ENCODE measurements at places on chromosomes 5 and 9.

DNA sequence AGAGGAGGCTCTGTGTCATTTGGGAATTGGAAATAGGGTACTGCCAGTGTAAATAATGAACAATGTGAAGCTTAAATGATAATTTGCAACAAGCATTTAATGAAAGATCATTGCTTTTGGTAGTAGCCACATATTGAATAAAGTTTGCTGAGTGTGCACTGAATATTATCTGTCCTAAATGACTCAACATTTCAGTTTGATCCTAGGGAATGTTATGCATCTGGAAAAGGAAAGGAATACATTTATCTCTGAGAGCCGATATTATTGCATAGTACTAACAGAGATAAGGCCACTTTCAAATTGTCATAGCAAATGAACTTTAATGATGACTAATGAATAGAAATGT is 8.7 kb upstream of the ELL2 start:
- DNase-seq, result no peak

- no peak for DNase-seq
These were observed 159.6 kb downstream of the BNC2 start for GRCh38 chr9:16710888-16711287.

DNA sequence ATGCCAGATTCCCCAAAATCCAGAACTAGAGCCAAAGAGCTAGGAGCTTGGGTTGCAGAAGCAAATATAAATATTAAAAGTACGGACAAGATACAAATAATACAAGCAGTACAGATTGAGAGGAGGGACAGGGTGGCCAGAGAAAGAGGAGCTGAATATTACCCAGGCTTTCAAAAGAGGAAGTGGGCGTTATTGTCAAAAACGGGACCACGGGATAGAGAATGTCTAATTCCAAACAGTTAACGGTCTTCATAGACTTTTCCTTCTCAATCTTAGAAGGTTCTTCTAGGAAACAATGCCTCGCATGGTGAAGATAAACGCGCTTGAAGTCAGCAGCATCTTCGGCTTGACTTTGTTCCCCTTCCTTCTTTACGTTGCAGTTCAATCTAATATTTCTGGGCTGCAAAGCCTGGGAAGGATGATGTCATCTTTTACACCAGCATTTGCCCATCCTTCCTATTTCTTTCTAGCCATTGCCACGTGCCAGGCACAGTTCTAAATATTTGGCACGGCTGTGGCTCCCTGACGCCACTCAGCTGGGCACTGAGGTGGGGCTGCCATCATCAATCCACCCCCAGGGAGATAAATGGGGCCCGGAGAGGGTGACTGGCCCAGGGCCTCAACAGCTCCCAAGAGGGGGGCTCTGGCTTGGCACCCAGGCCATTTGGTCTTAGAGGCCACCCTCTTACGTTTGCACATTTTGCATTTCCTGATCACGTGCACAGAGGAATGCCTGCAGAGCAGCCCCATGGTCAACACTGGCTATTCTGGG is 16.3 kb upstream of the OLFM1 start:
- no peak for DNase-seq

GRCh38 chr5:15823398-15823797 is 323.4 kb downstream of the FBXL7 start:
- no peak for DNase-seq

GRCh38 chr5:139383993-139384590 is 995 bp upstream of the SLC23A1 start:
- no peak for DNase-seq

DNA sequence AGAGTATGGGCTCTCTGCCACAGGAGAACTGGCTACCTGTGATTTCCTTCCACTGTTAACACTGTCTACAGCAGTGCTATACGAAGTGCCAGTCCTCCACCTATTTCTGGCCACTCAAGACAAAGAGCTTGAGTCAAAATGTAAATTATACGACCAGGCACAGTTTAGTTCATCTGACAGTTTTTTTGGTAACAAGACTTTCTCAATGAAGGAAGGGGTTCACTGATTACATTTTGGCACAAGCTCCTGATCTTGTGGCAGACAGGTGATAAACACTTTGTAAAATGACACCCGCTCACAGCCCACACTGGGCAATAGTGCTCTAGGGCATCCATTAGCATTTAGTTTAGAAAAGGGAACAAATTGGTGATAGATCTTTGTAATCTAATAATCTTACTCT is 8.6 kb downstream of the RBM22 start:
- no peak for DNase-seq

- no peak for DNase-seq
These were observed 2.1 kb downstream of the TNFAIP8 start for GRCh38 chr5:119357808-119358529.

GRCh38 chr9:31715250-31715649 is 669.2 kb upstream of the ACO1 start:
- DNase-seq, result no peak

DNA sequence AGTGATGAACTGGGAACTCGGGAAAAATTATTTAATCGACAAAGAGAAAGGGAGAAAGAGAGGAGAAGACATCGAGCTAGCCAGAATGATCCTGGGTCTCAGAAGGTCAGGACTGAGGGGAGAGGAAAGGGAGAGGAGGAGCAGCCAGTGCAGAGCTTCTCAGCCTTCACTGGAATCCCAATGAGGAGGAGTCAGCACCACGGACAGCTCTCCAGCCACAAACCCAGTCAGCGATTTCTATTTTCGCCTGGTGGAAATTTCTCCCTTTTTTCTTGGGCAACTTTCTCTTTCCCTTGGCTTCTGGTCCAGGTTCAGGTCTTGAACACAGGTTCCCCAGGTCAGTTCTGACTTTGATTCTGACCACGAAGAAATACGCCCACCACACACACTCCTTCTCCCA is 1.6 kb upstream of the BRINP1 start:
- peak; percentile 82 for DNase-seq

DNA sequence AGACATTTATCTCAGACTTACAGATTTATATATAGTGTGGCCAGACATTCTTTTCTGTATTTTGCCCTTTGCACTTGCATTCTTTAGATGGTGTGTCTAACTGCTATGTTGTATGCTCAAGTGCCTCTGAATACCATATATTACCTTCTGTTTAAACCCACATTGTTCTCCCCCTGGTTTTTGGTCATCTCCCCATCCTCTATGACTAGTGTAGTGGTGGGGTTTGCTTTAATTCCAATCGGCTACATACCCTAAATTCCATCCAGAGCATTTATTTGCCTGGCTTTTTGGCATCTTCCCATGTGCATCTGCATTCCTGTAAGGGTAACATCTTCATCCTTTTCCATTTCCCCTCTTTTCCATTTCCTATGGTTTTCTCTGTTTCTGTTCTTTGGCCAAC is 271.0 kb upstream of the SLC30A5 start:
- DNase-seq, result no peak

GRCh38 chr9:70020991-70021571 is 22.6 kb upstream of the MAMDC2 start:
- no peak for DNase-seq

GRCh38 chr5:15592728-15593127 is 92.7 kb downstream of the FBXL7 start:
- DNase-seq, result peak; percentile 16

DNA sequence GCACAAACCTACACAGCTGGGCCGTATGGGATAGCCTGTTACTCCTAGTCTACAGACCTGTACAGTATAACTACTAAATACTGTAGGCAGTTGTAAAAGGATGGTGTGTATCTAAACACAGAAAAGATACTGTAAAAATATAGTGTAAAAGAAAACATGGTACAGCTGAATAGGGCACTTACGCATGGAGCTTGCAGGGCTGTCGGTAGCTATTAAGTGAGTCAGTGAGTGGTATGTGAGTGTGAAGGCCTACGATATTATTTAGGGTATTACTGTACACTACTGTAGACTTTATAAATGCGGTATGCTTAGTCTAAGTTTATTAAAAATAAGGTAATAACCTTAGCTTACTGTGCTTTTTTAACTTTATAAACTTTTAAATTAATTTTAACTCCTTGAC is 1.2 kb downstream of the ZCCHC9 start:
- DNase-seq, result no peak

DNA sequence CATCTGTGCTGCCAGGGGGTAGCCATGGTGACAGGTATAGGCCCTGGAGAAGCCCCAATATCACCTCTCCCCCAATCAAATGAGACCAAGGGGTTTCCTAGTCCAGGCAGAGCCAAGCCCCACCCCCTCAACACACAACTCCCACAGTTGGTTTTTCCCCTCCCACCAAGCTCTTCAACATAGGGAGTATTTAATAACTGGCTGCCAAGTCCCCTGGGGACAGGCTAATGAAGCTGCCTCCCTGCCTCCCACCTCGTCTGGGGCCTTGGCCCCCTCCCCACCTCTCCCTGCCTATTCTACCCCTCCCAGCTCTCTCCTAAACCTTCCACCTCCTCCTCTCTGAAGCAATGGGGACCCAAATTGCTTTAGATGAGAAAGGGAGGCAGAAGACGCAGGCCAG is 23.4 kb downstream of the CPLX2 start:
- DNase-seq, result no peak

GRCh38 chr5:133565993-133566392 is 46.3 kb downstream of the FSTL4 start:
- peak; percentile 71 for DNase-seq

DNA sequence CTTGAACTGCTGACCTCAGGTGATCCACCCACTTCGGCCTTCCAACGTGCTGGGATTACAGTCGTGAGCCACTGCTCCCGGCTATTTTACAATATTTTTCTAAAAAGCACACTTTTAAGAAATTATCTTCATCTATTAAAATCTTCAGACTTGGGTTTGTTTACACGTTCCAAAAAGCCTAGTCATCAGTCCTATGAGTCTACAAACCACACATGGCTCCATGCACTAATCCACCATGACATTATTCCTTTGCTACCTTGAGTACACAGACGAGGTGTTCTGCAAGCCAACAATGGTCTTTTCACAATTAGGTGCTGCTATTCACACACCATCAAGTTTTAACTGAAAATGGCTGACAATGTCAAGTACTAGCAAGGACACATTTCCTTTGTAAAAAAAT is 41.0 kb downstream of the TRPM6 start:
- DNase-seq, result no peak

- no peak for DNase-seq
These were observed 186.8 kb downstream of the TMEM161B start for GRCh38 chr5:88081877-88082276.

DNA sequence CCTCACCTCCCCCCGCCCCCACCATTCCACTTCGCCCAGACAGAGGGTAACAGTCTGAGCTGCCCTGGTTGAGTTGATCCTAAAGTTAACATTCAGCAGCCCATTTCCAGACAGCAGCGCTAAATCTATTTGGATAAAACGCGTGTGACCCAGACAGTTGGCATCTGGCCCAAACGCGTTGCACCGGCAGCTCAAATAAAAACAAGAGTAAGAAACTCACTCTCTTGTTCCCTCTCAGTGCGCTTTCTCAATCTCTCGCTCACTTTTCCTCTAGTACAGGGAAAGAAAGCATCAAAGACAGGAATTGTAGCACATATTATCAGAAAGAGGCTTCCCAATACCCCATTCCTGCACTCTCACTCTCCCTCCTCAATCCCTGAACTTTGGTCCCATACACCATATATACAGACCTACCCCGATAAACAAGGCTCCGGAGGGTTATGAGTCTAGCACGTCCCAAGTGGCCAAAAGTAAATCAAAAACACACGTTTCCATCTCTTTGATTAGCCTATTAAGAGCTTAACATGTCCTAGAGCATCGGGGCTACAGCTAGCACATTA is 1.3 kb downstream of the ADAMTS6 start:
- peak; percentile 75 for DNase-seq

- DNase-seq, result no peak
These were observed 13.3 kb upstream of the GADD45G start for GRCh38 chr9:89591274-89592212.

DNA sequence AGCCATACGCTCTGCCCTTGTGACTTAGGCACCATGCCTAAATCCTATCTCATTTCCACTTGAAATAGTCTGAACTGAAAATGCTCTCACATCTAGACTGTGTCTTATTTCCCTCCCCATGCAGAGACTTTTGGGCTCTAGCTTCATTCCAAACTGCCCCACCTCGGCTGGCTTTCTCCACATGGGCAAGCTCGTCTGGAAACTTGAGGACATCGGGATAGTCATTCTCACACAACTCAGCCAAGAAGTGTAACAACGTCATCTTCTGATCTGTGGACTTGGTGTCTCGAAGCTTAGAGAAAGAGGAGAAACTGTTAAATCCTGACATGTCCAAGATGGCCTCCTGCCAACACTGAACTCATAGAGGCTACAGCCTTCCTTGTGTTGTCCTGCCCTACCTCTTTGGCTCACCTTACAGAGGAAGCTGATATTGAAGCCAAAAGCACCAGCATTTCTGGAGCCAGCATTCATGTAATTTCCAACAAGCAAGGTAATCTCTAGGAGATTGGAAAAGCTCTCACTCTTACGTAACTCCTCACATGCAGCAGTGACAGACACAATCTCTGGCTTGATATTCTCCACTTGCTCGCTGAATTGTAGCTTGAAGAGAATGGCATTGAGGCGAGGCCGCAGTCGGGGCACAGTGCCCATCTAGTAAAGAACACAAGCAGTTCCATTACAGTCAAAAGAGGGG is 39.6 kb downstream of the PCDHGC5 start:
- DNase-seq, result no peak

DNA sequence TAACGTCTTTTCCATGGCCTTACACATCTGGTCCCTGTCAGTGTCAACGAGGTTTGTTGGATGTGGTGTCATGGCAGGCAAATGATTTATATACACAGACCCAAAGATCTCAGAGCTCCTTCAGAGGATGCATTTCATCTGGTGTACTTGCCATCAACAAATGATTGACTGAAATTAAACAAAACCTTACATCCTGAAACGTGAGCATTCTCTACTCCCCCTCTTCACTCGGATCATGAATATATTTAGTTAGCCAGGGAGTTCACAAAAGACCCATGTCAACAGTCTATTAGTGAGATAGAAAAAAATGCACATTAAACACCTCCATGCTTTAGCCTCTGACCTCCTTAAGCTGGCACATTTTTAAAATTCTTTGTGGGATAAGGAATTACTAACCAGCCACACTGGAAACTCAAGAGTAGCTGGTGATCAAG is 215.6 kb downstream of the EFNA5 start:
- no peak for DNase-seq

- no peak for DNase-seq
These were observed 116.5 kb downstream of the ZNF354C start for GRCh38 chr5:179176571-179177230.

- DNase-seq, result no peak
These were observed 59.6 kb downstream of the COL15A1 start for GRCh38 chr9:99003308-99003707.

Data from hepatocyte (in vitro differentiated cells).